ELF-1 (cell line): ENCODE measurements at places on chromosomes 2 and 18.

GRCh38 chr2:4404363-4404762 lies 701.0 kb downstream of the DCDC2C start:
- DNase-seq: no peak

GRCh38 chr2:47487498-47487875 lies 84.5 kb downstream of the MSH2 start:
- no peak for DNase-seq

DNA sequence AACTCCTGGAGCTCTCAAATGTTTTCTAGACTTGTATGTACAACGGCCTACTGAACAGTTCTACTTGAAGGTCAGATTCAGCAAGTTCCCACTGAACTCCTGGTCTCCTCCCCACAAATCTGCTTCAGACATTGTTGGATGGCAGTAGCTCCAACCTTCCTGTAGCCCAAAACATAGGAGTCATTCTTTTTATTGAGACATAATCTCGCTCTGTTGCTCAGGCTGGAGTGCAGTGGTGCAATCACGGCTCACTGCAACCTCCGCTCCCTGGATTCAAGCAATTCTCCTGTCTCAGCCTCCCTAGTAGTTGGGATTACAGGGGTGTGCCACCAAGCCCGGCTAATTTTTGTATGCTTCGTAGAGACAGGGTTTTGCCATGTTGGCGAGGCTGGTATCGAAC lies 47.3 kb downstream of the QPCT start:
- no peak for DNase-seq

DNA sequence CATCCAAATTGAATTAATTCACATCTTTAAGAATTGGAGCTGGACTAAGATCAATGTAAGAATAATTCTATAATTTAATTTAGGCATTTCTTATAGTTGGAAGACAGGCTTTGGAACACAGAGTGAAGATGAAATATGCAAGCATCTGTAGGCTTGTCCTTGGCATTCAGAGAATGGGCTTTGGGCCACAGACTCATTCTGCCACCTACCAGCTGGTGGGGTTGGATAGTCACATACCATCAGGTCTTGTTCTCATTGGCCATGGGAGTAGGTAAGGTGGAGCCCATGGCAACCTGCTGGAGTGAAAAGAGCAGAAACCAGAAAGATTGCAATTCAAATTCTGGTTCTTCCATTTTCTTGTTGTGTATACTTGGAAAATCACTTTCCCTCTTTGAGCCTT lies 300.3 kb downstream of the CYRIA start:
- DNase-seq: no peak

DNA sequence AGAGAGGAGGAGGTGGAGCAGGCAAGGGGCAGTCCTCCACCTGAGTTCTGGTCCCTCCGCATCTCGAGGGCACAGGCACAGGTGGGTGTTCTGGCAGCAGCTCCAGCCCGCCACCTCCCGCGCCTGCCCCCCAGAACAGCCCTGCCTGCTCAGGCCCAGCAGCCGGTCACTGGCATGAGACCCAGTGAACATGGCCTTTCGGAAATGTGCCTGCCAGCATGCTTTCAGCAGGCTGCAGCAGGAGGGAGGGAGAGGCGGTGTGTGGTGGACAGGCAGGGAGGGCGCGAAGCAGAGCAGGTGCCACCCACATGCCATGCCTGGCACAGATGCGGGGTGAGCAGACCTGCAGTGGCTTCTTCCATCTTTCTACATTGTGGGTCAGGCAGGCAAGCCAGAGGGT lies 3.4 kb upstream of the OR6B3 start:
- no peak for DNase-seq

GRCh38 chr2:36729067-36729466 lies 32.6 kb downstream of the VIT start:
- DNase-seq: no peak

DNA sequence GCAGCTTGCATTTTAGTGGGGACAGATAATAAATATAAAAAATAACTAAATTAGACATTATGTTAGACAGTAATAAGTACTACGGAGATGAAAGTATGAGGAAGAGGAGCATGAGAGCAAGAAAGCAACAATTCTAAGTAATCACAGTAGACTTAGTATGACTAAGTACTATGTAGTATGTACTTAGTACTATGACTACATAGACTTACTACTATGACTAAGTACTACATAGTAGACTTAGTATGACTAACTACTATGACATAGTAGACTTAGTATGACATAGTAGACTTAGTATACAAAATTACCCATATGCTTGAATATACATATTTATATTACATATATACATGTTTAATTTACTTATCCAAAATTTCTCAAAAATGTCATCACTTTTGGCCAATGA lies 29.3 kb downstream of the CDH20 start:
- DNase-seq: no peak

- DNase-seq: no peak
These were observed 19.6 kb downstream of the CERS6 start for GRCh38 chr2:168475636-168476035.

GRCh38 chr2:101273056-101273455 lies 20.4 kb downstream of the CNOT11 start:
- DNase-seq: no peak

GRCh38 chr2:46340740-46341420 lies 43.7 kb downstream of the EPAS1 start:
- no peak for DNase-seq
